ENCODE measurements at places on chromosomes 1 and 21.

DNA sequence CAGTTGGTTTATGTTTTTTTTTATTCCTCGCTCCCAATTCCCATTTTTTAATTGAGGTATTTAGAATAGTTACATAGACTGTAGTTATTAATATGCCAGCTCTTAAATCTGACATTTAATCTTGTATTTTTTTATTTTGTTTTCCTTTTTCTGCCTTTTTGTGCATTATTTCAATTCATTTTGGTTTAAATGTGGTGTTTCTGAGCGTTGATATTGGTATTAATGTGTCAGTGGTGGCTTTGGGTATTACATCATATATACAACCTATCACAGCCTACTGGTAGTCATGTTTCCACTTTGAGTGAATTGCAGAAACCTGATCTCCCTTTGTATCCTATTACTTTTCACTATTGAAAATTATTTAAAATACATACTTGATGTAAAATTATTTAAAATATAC, 1027.3 kb downstream of the KCNT2 start:
- no peak for DNase-seq

DNA sequence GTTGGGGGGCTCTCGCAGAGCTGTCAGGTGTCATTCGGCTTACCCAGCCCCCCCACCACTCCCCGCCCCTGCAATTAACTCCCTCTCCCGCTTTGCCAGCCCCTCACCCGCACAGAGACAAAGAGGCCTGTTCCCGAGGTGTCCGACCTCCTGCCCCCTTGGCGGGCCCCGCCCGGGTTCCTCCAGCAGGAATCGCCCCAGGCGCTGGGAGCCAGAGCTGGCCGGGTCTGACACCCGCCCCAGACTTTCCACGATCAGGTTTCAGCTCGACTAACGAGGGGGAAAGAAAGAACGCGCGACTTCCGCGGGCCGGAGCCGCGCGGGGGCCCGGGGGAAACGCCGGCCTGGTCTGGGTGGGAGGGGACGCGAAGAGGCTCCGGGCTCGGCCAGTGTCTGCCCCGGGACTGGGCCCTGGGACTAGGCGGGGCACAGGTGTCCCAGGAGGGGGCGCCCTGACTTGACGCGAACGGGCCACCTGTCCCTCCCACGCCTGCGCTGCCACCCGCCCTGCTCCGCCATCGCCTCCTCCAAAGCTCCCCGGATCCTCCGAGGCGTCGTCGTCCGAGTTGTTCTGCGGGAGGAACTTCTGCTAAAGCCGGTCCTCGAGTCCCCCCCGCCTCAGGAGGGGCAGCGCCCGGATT, 36.4 kb upstream of the HHAT start:
- DNase-seq = peak; percentile 62

- DNase-seq = no peak
These were observed 674.6 kb downstream of the LMO4 start for GRCh38 chr1:88003255-88003654.

DNA sequence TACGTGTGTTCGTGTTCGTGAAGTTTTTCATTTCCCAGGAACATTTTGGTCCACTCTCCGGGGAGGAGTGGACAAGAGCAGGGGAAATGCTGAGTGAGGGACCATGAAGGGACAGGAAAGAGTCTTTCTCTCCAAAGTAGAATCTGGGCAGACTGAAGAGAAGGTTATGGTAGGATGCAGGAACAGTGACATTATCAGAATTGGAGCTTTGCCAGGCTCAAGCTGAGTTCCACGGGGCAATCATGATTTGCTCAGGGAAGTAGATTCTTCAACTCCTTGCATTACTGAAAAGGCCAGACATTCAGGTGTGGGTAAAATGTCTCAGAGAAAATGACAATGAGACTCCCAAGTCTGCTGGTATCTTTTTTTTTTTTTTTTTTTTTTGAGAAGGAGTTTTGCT, 16.6 kb downstream of the ATP1A4 start:
- DNase-seq = no peak

- no peak for DNase-seq
These were observed 1.4 kb upstream of the OR14A16 start for GRCh38 chr1:247825362-247825761.

DNA sequence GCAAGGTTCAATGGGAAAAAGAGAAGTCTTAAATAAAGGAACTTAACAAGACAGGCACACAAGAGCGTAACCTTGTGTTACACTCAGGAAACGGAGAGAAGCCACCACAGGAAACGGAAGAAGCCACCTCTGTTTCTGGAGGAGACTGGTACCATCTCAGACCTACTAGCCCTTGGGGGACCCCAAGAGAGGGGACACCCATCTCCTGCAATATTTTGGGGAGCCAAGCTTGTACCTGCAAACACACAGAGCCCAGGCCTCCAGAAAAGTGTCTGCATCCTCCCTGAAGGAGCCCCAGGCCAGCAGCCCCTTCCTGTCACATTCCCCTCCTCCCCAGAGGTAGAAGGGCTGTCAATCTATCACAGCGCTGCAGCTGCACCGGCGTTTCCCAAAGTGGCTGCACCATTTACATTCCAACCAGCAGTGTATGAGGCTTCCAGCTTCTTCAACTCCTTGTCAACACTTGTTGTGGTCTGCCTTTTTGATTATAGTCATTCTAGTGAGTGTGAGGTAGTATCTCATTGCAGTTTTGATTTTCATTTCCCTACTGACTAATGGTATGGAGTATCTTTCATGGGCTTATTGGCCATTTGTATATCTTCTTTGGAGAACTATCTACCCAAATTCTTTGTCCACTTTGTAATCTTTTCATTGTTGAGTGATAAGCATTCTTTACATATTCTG, 23.0 kb upstream of the PADI1 start:
- no peak for DNase-seq

DNA sequence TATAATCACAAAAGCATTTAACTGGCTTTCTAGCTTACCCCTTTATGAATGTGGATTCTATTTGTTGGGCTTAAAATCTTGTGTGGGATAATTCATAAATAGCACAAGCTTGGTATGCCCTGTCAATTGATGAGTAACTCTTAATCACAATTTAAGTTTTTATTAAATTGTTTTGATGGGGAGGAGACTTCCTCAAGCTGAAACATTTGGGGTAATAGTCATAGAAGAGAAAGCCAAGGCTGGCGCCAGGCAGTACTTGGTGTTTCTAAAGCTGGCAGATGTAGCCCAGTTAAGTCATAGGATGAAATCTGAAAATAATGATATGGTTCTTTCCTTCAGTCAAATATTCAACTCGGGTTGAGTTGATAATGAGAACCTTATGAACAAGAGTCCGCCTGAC, 167.2 kb downstream of the FMN2 start:
- no peak for DNase-seq

DNA sequence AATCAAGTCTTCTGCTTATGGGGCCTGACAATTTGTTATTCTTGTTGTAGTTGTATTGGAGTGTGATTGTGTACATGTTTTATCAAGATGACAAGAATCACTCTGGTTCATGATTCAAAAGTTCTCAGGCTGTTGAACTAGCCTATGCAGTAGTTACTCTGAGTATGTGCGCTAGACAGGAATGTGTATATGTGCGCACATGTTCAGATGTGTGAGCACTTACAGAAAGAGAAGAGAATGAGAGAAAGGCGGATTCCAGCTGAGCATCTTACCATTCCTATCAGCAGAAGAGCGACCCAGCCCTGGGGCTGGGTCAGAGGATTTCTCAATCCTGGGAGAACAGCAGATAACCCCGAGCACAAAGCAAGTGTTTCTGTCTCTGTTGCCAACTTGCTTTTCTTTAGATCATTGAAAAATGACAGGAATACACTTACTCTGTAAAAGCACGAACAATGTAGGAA, 110.8 kb upstream of the HOOK1 start:
- DNase-seq = no peak

GRCh38 chr1:43960798-43961197, 9.0 kb upstream of the DPH2 start:
- DNase-seq = no peak

DNA sequence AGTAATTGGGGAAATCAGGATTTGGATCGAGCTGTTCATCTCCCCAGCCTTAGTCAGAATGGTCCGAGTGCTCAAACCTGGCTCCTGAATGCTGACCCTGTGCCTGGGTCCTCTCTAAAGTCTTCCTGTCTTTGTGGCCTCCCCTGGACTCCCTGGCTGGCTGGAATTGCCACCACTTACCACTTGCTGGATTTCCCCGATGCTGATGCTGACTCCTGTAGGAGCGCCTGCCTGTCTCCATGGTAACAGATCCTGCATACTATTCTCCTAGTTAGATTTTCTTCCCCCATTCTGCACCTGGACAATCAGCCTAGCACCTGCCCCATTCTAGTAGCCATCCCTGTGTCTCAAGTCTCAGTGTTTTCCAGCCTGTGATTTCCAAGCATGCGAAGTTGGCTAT, 382.2 kb upstream of the ESRRG start:
- no peak for DNase-seq

DNA sequence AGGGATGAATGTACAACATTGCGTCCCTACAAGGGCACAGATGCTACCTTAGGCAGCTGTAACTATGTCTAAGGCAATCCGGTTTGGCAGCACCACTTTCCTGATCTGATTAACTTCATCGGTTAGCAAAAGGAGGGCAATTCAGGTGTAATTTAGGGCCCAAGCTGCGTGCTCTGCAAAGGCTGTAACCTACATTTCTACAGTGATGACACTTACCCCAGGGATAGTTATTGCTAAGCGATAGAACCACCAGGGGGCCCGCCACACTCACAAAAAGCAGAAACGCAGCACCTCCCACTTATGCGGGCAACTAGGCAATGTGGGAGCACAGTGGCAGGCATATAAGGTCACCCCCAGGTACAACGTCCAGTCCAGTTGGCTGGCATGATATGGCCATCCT, 113.5 kb downstream of the GDAP2 start:
- no peak for DNase-seq

GRCh38 chr1:178094739-178095645, 1.1 kb downstream of the RASAL2 start:
- peak; percentile 7 for DNase-seq

DNA sequence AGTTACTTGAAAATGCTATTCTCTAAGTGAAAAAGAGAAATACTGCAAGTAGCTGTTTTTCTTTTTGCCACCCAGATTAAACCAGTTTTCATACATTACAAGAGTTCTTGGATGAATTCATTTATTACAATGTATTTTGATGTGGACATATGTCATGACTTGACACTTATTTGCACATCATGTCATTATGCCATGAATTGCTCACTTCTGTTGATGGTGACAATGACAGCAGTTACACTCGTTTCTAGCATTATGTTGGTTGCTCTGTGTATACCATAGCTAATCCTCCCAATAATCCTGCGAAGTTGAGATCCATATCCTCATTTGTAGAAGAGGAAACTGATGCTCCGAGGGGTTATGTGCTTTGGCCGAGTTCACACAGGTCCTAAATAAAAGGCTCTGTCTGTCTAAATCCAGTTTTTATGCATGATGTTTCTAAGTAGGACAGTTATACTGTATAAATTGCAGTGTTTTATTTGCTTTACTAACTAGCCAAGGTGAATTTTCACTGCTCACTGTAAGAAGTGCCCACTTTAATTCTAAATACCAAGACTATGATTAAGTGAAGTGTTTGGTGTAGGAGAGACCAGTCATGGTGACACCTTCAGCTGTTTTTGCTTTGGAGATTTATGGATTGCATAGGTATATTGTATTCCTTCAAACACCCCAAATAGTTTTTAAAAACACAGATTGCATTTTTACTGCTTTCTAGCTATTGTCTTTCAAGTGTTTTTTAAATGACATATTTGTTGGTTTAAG, 56.7 kb downstream of the PRDM2 start:
- DNase-seq = no peak

GRCh38 chr1:182183606-182184005, 122.1 kb upstream of the ZNF648 start:
- no peak for DNase-seq

- no peak for DNase-seq
These were observed 522 bp downstream of the SLC45A1 start for GRCh38 chr1:8318436-8318835.

- no peak for DNase-seq
These were observed 150.2 kb upstream of the ARHGEF16 start for GRCh38 chr1:3304246-3304645.

DNA sequence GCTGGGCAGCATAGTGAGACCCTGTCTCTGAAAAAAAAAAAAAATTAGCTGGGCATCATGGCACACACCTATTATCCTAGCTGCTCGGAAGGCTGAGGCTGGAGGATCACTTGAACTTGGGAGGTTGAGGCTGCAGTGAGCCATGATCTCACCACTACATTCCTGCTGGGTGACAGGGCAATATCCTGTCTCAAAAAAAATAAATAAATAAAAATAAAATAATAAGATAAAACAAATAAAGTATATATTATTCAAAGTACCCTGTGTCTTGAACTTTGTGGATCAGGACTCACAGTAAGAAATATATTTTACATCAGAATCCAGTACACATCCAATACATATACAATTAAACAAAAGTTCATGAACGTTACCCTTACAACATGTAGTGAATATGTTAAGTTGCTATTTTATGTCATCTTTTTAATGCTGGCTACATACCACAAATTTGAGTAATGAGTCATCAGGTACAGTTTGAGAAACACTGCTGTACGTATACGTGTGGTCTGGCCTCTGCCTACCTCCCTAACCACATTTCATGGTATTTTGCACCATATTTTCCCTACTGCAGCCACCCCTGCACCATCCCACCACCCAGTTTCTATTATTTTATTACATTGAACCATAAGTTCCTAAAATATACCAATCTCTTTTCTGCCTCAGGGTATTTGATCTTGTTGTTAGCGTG, 4.4 kb downstream of the NME7 start:
- DNase-seq = no peak

GRCh38 chr1:35888255-35888654, 5.2 kb downstream of the AGO1 start:
- DNase-seq = no peak

GRCh38 chr1:213905344-213905743, 82.4 kb upstream of the PROX1 start:
- no peak for DNase-seq

- DNase-seq = no peak
These were observed 4.3 kb downstream of the GAS5 start for GRCh38 chr1:173863224-173864161.

- DNase-seq = no peak
These were observed 1192.7 kb downstream of the KCNT2 start for GRCh38 chr1:195415584-195415983.

DNA sequence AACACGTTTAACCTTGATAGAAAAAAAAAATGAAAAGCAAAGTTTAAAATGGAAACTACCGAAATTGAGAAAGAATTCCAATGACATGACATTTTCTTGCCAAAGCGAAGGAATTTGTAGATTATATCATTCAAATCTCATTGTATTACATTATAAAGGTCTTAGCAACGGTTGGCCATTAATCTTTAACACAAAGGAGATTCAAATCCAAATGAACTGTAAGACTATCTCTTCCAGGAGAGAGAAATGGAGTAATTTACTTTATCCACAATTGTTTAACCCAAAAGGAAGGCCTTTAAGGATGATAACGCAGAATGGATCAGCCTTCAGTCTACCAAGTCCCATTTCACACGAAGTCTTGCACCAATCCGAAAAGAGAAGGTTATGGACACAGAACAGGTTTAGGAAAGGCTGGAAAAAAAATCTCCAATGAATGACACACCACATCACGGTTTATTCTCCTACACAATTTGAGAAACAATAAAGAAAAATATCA, 1.5 kb downstream of the ENAH start:
- no peak for DNase-seq

- DNase-seq = no peak
These were observed 1.4 kb downstream of the PRXL2B start for GRCh38 chr1:2587860-2588571.

GRCh38 chr1:4600615-4601460, 53.6 kb upstream of the AJAP1 start:
- DNase-seq = no peak

GRCh38 chr1:166089804-166090203, 77.0 kb downstream of the FAM78B start:
- DNase-seq = peak; percentile 5
